Activated CD4-positive, alpha-beta T cell treated with anti-CD3 and anti-CD28 coated beads, Interleukin-2, Interleukin-6, amounts not matched to agents 100 ng/mL and 50 ng/mL, durations not matched to agents 16 hours and 8 hours (primary cell): ENCODE measurements at places on chromosomes 6 and 20.
A peak's percentile ranks its signal among the peaks of the same experiment; 100 is the strongest.

GRCh38 chr6:82086944-82087343, 160.6 kb downstream of the IBTK start:
- DNase-seq = no peak

DNA sequence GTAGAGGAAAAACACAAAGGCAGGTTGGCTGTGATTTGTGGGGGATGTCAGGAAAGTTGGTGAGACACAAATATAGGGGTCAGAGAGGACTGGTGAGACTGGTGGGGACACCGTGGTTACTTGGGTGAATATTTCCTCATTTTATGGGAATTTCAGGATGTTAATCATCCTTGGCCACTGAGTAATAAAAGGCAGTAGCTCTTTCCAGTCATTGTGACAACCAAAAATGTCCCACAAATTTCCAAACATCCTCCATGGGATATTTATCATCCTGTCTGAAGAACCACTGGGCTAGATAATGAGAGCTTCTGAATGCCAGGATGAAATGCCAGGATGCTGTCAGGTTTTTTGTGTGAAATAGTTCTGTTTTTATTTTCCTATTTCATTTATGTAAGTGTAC, 374.1 kb downstream of the CD109 start:
- DNase-seq = no peak

GRCh38 chr6:120083186-120083585, 733.6 kb upstream of the MAN1A1 start:
- DNase-seq = no peak

GRCh38 chr6:124798942-124799496, 163.2 kb upstream of the RNF217 start:
- no peak for DNase-seq

- DNase-seq = peak; percentile 72
These were observed 21.4 kb upstream of the PREP start for GRCh38 chr6:105424175-105424783.

DNA sequence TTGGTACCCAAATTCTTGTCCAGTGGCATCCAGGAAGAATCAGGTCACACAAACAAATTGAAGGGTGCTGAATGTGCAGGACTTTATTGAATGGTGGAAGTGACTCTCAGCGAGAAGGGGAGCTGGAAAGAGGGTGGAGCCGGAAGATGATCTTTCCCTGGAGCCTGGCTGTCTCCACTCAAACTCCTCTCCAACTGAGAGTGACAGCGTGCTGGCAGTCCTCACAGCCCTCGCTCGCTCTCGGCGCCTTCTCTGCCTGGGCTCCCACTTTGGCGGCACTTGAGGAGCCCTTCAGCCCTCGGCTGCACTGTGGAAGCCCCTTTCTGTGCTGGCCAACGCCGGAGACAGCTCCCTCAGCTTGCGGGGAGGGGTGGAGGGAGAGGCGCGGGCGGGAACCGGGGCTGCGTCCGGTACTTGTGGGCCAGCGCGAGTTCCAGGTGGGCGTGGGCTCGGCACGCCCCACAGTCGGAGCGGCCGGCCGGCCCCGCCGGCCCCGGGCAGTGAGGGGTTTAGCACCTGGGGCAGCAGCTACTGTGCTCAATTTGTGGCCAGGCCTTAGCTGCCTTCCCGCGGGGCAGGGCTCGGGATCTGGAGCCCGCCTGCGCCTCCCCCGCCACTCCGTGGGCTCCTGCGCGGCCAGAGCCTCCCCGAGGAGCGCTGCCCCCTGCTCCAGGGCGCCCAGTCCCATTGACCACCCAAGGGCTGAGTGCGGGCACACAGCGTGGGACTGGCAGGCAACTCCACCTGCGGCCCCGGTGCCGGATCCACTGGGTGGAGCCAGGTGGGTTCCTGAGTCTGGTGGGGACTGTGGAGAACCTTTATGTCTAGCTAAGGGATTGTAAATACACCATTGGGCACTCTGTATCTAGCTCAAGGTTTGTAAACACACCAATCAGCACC, 26.7 kb upstream of the MBOAT1 start:
- no peak for DNase-seq
